NB4 (cell line): ENCODE measurements at places on chromosomes 12 and 14.

- DNase-seq: no peak
Measured at GRCh38 chr12:7695566-7696197, at the start of gene GDF3. Gene GDF3 (minus strand): TSS chr12:7695775. CDS start chr12:7695728, 47 bp downstream.

GRCh38 chr12:95653771-95654546 is 102.7 kb upstream of the USP44 start:
- peak; percentile 18 for DNase-seq

- no peak for DNase-seq
Measured at GRCh38 chr14:68929623-68930307, 49.3 kb downstream of the ACTN1 start.

- no peak for DNase-seq
Measured at GRCh38 chr14:76499399-76499798, 123.5 kb downstream of the ESRRB start.

DNA sequence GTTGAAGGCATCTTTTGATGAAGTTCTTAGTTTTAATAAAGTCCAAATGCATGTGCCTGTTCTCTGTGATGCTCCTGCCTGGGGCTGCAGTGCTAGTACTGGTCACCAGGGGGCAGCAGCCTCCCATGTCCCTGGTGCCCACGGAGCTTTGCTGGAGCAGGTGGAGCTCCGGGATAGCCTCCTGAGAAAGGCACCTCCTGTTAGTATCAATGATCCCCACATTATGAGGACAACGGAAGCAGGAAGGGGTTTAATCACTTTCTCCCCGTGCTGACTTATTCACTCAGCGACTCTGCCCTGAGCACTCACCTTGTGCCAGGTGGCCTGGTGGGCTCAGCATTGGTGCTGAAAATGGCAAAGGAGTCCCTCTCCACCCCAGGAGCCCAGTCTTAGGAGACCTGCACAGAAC is 123.0 kb upstream of the PZP start:
- DNase-seq: peak; percentile 66

- no peak for DNase-seq
Measured at GRCh38 chr12:93022603-93023340, 93.7 kb upstream of the EEA1 start.
